ENCODE measurements at places on chromosomes 7 and 10.
A peak's percentile ranks its signal among the peaks of the same experiment; 100 is the strongest.

DNA sequence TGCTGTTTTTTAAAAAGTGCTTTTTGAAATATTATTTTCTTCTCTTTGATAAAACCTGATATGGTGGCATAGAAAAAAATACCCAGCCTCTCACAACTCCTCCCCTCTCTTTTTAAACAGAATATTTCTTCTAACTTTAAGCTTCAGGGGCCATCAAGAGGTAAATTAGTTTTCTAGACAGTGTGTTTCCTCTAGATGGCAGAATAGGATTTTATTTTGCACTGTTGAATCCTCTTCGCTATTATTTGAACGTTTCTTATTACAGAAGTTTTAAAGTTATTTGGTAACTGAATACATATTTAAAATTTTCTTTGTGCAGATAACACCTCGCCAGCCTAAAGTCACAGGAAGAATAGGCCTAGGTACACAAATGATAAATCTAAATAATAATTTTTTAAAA lies 30.3 kb downstream of the ARL5B start:
- no peak for DNase-seq

- peak; percentile 8 for DNase-seq
These were observed 50.2 kb upstream of the PODXL start for GRCh38 chr7:131606346-131607290.

- DNase-seq = no peak
These were observed 16.8 kb downstream of the VIM start for GRCh38 chr10:17244700-17245365.

DNA sequence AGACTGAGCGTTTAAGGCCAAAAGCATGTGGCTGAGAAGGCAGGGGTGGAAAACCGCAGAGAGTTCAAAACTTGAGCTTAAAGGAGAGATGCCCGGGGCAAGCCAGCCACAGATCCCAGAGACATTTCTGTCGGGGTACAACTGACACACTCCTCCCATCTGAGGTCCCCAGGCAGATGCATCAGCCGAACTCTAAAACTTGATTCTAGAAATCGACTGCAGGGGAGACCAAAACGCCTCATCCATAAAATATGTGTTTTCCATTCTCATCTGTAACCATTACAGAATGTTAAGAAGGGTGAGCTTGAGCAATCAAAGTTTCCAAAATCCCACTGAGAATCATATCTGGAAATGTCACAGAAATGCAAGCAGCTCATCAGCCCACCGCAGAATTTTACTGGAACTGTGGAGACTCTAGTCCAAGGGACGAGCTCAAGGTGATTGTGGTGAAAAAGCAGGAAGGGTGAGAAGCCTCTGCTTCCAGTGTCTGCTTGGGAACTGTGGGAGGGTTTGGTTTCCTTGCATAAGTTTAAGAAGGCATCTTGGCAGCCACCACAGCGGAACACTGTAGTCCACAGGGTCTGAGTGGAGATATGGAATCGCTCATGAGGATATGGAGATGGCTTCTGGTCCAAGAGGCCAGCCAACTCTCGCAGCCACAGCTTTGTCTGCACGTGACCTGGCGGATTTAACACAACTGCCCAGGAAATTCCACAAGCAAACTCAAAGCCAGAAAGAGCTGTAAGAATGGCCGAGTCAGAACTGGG lies 249.2 kb downstream of the SFMBT2 start:
- DNase-seq = no peak

DNA sequence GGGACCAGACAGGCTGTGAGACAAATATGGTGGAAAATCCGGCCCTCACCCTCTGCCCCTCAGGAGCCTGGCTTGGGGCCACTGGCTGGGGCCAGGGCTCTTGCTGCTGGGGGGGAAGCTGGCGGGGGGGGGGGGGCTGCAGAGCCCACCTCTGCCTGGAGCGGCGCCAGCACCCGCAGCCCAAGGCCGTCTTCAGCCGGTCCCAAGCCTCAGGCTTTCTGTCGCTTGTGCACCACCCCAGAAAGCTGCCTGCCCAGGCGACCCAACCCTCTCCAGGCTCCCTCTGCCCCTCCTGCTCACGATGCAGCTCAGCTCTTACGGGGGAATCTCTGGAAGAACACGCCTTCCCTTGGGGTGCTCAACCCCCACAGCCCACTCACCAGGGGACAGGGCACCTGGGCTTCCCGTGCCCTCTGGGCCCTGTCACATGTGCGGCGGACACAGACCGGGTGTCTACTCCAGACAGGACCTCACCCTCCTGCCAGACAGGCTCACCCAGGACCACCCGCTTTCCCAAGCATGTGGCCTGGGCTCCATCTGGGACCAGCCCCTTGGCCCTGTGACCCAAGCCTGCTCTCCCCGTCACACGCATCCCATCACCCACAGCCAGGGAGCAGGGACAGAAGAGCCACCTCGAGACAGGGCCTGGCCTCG lies 43.9 kb downstream of the DPYSL4 start:
- no peak for DNase-seq

DNA sequence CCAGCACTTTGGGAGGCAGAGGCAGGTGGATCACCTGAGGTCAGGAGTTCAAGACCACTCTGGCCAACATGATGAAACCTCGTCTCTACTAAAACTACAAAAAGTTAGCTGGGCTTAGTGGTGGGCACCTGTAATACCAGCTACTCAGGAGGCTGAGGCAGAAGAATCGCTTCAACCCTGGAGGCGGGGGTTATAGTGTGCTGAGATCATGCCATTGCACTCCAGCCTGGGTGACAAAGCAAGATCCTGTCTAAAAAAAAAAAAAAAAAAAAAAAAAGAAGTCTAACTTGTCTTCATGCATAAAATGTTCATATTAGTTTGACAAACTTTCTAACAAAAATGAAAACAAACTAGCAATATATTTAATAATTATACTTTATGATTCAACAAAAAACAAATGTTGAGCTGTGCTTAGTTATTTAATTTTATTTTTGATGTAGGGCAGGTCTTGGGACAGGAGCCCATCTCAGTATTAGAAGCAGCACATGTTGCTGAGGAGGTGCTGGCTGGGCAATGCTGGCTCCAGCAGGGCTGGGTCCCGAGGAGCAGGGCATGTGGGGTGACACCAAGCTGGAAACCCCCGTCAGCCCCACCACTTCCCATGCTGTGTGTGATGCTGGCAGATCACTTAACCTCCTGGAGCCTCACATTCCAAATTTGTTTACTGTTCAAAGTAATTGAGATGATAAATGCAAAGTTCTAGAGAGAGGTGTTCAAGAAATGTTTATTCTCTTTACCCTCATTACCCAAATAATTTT lies 335.3 kb upstream of the KLF6 start:
- DNase-seq = no peak

DNA sequence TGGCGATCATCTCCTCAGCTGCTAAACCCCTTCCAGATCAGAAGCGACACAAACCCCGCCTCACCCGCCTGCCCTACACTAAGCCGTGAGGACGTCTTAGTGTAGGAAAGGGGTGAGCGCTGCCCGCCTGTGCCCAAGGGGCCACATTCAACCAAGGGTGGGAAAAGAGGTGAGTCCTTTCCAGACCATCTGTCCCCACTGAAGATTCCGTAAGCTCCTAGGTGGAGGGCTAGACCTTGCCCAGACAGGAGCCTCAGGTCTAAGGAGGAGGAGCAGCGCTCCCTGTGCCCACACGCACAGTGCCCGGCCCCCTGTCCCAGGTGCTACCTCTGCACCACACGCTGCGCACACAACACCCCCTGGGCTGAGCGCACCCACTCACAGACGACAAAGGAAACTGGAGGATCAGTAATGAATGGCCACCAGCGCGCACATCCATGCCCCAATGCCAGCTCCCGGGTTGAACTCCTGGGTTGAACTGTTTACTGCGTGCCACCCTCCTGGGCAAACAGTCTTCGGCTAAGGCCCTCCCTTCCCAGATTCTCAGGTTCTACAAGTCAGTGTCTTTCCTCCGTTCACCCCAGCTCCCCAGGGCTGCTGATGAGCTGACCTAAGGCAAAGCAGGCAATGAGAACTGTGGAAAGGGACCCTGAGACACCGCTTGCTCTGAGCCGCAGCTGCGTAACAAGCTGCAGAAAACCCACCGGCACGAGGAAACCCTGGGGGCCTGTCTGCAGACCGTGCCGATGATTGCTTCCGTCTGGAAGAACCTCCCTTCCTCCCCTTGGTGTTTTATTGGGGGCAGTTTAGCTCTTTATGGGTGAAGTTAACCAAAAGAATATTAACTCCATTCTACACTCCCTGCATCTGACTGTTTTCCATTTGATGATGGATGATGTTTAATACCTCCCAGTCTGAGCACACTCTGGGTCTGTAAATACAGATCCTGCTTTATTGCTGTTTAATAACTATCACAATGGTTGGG lies 185.9 kb downstream of the MAD1L1 start:
- DNase-seq = no peak

DNA sequence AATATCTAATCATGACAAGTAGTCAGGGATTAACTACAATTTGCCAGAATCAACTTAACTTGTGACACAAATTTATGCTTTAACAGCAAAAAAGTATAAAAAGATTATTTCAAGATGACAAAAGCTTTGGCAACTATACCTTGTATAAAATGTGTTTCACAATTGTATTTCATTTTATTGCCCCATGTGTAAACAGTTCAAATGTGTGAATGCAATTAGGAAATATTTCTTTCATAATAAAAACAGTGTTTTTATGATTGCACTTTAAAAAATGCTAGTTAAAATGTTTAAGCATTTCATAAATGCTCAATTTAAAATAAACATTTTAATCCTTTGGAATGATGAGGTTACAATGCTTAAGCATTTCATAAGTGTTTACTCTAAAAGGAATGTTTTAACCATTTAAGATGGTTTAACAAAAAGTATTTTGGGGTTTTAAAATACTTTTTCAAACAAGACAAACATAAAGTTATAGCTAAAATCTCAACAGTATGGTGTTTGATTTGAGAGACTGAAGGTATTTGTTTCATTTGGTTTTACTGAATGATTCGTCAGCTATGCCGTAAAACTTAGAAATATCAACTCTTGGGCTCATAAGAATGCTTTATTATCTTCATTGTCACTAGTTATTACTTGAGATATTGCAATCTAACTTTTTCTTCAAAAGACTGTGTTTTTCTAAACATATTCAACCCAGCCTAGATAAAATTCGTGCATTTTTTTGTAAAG lies 50.1 kb downstream of the SFTPD start:
- no peak for DNase-seq

DNA sequence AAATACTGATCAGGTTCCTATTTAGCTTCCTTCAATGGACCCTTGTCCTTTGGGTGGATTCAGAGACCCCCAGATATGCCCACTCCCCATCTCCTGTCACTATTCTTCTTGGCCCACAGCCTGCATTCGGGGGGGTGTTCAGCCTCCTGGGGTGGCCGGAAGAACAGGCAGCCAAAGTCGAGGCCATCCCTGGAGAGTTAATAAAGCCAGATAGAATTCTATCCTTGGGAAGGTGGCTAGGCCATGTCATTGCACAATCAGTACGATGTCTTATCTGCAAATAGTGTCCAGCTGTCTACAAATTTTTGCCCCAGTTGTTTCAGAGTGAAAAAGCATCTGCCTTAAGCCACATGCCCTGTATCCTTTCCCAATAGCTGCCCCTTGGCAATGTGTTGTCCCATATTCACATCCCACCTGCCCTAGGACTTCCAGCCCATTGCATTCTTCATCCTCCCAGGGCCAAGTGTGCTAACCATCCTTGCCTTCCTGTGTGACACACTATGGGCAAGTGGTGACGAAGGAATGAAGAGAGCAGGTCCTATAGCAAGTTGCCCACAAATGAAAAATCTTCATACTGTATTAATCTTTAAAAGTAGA lies 9.9 kb upstream of the FAM107B start:
- no peak for DNase-seq

DNA sequence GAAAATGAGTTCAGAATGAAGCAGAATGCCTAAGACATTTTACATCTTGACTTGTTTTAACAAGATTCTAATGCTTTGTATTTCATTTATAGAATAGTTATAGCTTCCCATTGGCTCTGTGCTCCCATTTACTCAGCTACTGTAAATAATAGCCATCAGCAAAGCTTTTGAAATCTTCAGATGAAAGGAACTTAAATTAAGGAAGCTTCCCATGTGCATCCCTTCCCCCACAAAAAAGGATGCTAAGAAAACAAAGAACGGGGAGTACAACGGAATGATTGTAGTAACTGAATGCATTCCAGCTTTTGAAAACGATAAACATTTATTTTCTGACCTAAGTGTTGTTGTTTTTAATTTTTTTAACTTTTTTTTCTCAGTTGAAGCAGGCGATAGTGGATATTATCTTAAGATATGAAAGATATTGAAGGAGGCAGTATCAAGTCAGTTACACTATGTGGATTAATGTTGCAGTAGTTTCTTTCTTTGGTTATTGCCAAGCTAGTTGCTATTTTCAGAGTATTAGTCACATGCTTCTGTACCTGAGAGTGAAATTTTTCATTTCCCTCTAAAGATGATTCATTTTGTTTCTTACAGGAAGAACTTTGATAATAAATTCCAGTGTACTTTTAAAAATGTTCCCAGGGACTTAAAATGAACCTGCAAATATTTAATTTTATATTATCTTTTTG lies 129.2 kb downstream of the KCND2 start:
- no peak for DNase-seq

- no peak for DNase-seq
These were observed 355.7 kb upstream of the AKR1E2 start for GRCh38 chr10:4470231-4470835.

GRCh38 chr10:83469728-83470331 lies 669.5 kb upstream of the GHITM start:
- no peak for DNase-seq

GRCh38 chr7:95772771-95773581 lies 622 bp downstream of the DYNC1I1 start:
- DNase-seq = no peak

GRCh38 chr10:27525819-27526218 lies 21.7 kb downstream of the RAB18 start:
- DNase-seq = no peak

GRCh38 chr7:51121036-51121790 lies 195.4 kb downstream of the COBL start:
- DNase-seq = no peak

GRCh38 chr7:115276791-115277190 lies 354.9 kb downstream of the MDFIC start:
- no peak for DNase-seq

- no peak for DNase-seq
These were observed 53.4 kb upstream of the GDF10 start for GRCh38 chr10:47246406-47247147.

- DNase-seq = no peak
These were observed 92.9 kb downstream of the SVOPL start for GRCh38 chr7:138608275-138608674.

DNA sequence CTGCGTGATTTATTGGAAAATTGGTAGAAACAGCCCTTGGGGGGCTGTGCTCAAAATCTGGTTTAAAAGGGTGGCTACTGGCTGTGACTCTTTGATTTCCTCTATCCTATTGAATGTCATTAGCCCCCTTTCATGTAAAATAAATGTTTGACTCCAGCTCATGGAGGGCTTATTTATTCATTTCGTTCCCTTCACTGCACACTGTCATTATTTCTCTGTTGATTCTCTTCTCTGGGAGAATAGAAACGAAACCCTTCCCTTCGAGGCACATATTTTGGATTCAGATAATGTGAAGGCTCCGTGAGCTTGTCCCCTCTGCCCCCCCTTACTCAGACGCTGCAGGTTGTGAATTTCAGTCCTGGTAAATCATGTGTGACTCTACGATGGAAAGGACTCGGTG lies 203.9 kb upstream of the GPR26 start:
- no peak for DNase-seq
